ENCODE measurements at places on chromosomes 3 and 15.

DNA sequence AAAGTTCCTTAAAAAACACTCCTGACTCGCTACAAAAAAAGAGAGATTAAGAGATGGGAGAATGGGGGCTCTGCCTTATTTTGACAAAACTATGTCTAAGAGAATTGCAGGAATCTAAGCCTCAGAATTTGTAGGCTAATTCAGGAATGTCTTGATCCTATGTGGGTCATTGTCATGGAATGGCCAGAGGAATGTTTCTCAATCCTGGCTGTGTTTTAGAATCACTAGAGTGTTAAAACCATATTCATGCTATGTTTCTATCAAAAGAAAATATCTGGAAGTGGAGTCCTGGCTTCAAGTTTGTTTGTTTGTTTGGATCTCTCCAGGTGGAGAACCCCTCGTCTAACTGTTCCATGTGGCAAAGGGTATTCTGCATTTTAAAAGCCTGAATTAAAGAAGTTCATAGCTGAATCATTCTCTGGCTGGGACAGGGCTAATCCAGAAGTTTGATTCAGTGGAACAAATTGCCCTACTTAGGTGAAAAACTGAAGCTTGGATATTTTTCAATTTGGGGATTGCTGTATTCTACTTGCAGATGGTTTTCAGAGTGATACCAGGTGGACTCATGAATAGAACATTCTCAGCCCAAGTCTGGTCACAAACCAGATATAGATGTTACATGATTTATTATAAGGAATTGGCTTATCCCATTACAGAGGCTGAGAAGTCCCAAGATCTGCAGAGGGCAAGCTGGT lies 28.2 kb downstream of the GJD2 start:
- DNase-seq: no peak

- DNase-seq: no peak
Observed at GRCh38 chr3:20380295-20380694, 194.3 kb upstream of the SGO1 start.

DNA sequence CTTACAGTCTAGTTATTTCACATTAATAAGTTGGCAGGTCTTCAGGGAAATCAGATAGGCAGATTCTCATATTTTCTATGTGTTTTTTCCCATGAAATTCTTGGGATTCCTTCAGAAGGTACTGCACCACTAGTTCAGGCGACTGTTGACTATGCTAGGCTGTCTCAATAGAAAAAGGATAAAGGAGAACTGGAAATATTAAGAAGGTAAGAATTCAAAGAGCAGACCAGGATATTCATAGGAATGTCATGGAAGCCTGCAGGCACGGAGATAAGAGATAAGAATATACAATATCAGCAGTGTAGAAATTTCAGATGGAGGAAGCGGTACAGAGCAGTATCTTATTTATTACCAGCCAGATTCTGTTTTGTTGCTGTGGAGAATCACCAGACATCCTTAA lies 432.1 kb upstream of the MDFIC2 start:
- DNase-seq: no peak

- no peak for DNase-seq
Observed at GRCh38 chr3:132847849-132848625, 125.8 kb upstream of the NPHP3 start.

DNA sequence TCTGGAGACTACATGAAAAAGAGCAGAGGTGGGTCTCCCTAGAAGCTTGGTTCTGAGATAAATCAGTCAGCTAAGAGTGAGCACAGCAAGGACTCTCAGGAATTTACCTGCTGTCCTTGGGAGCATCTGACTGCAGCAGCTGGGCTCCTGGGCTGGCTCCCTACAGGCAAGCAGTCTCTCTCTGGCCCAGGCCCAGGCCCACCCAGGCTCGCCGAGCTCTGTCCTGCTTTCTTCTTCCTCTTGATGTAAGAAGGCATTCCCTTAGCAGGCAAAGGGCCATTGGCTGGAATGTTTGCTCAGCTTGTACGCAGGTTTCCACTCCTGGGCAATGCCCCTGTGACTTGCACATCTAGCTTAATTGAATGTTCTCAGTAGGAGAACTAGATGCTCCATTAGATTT lies 4.3 kb upstream of the RBP2 start:
- DNase-seq: no peak

- no peak for DNase-seq
Observed at GRCh38 chr15:33310481-33311311, at the start of gene RYR3. RYR3 (plus strand) TSS chr15:33310967; CDS start chr15:33311046, 79 bp downstream.

GRCh38 chr15:73626072-73626471 lies 7.1 kb downstream of the NPTN start:
- no peak for DNase-seq

GRCh38 chr3:141939759-141940158 lies 63.3 kb downstream of the ATP1B3 start:
- DNase-seq: no peak

- DNase-seq: no peak
Observed at GRCh38 chr15:77568973-77569728, 63.6 kb downstream of the LINGO1 start.

DNA sequence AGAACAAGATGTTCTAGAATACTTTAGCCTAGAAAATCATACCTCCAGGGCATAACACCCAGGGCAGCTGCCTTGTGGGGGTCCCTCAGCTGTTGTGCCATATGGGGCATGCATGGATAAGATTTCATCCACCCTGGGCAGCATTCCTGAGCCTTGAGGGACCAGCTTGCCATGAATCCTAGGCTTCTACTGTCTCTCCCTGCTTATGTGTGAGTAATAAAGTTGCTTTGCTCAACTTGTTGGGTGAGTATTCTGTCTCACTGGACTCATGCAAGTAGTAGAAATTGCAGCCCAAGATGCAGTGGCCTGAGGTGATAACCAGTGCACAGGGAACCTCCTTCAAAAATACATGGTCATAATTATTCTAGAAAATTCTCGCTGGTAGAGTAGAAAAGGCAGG lies 52.1 kb upstream of the EPHB1 start:
- no peak for DNase-seq

DNA sequence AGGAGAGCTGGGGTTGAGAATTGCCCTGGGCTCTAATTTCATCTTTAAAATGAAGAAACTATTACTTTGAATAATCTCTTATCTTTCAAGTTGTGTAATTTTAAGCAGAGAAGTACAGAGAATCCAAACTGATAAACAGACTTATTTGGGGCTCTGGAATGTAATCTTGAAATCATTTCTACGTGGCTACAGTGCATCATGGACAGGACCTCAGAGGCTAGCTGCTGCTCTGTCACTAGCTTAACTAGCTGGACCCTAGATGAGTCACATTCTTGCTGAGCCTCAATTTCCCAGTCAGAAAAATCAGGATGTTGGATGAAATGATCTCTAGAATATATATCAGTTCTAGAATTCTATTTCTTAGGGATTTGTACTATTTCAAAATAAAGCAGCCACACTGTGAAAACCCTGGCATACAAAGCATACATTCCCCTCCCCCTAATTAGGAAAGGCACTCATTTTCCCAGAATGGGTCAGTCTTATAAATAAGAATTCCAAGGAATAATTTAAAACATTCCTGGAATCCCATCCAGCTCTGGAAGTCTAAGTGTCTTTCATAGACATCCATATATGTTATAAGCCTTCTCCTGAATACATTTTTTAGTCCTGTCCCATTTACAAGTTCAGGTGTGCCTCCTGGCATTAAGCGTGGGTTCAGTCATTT lies 47.2 kb downstream of the RASGRP1 start:
- no peak for DNase-seq

- DNase-seq: no peak
Observed at GRCh38 chr3:174335910-174336309, 523.2 kb upstream of the NAALADL2 start.

DNA sequence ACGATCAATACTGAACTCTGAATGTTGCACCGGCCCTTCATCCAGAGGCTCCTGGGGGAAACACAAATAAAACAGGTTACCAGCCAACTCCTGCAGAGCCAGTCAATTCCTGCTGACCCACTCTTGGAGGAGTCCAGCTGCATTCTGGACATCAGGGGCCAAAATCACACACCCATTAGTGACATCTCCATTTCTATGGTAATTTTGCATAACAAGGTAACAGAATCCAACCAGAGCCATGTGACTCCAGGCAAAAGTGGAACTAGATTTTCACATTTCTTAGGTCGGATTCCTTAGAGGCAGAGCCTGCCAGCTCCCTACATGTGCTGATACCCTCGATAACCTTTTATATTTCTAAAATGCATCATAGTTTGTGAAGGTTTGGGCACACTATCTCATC lies 119.2 kb upstream of the CTNNB1 start:
- DNase-seq: no peak

DNA sequence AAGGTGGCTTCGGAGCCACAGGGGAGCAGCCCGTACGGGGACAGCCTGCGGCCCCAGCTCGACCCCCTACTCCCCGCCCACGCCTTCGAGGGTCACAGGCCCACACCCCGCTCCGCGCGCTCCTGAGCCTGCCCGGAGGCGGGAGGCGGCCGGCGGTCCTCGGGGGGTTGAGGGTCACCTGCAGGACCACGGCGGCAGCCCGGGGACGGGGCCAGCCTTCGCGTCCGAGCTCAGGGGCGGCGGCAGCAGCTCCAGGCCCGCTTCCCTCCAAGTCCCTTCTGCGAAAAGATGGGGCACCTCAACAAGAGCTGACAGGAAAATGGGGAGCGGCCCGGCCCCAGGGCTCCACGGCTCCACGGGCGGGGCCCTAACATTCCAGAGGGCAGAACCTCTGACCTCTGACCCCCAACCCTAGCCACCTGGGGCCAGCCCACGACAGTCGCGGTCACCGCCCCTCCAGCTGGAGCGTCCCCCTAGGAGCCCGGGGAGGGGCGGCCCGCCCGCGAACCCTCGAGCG lies 428 bp downstream of the LYSMD4 start:
- DNase-seq: no peak

GRCh38 chr15:71136159-71136783 lies 21.0 kb downstream of the THSD4 start:
- no peak for DNase-seq

All from stimulated activated CD4-positive, alpha-beta T cell treated with anti-CD3 and anti-CD28 coated beads, Interleukin-12 subunit alpha, Interleukin-12 subunit beta, amount 100 ng/mL, for 24 hours (primary cell).